Kidney (tissue), 22 donors: ENCODE measurements at places on chromosomes 7 and 10. TPM values are rescaled to one million over a fixed set of nuclear protein-coding genes. Genes with fewer than 3 reads are reported as not detected.

- no peak for DNase-seq
Observed at GRCh38 chr7:84394219-84394618, 199.6 kb upstream of the SEMA3A start.

DNA sequence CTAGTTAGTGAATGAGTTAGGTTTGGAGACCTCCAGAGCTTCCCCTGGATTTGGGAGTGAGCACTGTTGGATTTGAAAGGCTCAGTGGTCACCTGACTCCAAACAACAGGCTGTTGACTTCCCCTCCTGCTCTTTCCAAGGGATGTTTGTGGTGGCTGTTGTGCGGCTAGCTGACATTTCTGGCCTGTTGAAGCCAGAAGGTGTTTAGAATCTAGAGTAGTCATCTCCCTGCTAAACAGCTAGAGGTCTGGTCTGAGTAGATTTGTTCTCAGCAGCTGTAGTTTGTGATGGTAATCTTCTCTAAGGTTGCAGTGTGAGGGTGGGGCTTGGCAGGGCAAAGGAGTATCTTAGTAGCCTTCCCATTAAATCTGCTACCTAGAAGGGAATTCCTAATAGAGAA, 30.1 kb downstream of the BPGM start:
- no peak for DNase-seq

- DNase-seq, result no peak
Observed at GRCh38 chr10:78363190-78363589, 329.5 kb downstream of the RPS24 start.

- no peak for DNase-seq
Observed at GRCh38 chr7:17318146-17318545, 19.7 kb downstream of the AHR start.

GRCh38 chr7:29127527-29127926, 18.8 kb downstream of the CPVL start:
- no peak for DNase-seq

GRCh38 chr10:124605856-124606812, 138.0 kb downstream of the FAM53B start:
- no peak for DNase-seq

DNA sequence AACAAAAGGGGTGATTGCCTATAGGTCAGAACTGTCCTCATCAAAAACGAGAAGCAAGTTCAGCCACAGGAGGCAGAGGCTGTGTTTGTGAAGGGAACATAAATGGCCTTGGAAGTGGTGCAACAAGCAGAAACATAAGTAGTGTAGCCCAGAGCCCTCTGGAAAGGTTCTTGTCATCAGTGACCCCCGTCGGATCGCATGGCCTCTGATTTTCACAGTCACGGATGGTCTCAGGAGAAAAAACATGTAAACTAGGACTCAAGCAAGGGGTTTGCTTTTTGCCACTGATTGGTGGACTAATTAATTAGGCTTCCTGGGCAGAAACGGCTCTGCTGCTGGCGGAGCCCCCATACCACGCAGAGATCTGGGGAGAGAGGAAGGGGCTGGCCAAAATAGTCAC, 496.5 kb upstream of the MKI67 start:
- DNase-seq, result no peak

DNA sequence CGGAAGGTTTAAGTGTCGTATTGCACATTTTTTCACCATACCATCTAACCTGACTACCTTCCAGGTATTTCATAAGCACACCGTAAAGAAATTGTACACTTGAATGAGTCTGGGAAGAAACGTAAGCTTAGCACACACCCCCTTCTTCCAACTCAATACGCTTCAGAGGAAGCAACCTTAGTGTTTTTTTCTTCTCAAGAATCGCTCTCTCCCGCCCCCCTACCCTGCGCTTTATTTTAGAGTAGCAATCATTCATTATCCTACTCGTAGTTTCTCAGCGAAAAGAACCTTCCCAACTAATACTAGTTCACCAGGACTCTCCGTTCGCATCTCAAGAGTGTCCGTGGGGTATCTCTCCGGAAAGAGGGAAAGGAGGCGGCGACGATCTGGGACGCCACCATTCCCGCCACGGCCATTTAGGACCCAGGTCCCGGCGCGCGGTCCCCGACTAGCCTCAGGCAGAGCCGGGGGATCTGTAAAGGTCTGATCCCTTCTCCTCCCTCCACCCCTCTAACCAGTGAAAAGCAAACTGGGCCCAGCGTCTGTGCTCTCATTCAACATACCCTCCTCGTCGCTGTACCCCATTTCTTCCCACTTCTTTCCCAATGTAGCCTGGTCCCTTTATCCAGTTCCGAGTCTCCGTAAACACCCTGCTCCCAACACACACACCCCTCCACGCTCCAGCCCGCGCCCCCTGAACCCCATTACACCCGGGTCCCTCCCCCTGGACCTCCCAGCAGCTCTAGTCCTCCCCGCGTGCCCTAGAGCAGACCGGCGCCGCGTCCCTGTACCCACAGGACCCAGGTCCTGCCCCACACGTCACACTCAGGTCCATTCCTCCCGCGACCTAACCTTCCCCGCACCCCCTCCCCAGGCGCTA, 16.0 kb downstream of the MYOZ1 start:
- DNase-seq, result no peak

DNA sequence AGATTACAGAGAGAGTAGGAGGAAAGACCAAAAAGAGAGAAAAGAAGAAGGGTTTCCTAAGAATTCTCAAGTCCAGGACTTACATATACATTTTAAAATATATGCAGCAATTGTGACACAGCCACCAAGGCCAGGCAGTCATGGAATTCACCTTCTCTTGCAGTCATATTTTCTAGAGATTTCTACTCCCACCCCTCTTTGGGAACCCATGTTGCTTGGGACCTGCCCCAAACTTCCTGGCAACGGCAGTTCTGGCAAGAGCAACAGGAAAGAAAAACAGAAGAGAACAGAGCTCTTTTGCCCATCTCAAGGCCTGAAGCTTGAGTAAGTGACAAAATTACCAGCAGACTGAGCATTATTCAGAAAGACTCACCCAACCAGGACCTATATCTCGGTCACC, 128.3 kb upstream of the ASAH2 start:
- no peak for DNase-seq

GRCh38 chr7:18087687-18088078, 60.0 kb upstream of the PRPS1L1 start:
- DNase-seq, result peak; percentile 26

GRCh38 chr10:21203473-21204107, 306.5 kb upstream of the NEBL start:
- DNase-seq, result no peak

GRCh38 chr7:94366832-94367231, 27.9 kb upstream of the COL1A2 start:
- DNase-seq, result no peak

DNA sequence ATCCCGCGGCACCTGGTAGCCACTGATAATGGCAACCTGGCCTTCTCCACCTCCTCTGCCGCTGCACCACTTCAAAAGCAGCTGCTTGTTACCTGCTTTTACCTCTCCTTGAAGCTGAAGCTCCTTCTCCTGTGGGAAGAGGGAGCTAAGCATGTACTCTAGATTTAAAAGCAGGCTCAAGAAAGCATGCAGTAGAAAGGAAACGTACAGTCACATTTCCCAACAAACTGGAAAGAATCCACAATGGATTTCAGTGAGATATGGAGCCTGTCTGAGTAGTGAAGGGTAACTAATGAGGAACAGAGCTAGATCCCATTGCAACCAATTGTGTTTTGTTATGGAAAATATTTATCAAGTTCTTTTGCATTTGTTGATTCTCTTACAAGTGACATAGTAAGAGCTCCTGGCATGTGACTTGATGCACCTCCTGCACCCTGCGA, 457.4 kb upstream of the GALNT17 start:
- no peak for DNase-seq

DNA sequence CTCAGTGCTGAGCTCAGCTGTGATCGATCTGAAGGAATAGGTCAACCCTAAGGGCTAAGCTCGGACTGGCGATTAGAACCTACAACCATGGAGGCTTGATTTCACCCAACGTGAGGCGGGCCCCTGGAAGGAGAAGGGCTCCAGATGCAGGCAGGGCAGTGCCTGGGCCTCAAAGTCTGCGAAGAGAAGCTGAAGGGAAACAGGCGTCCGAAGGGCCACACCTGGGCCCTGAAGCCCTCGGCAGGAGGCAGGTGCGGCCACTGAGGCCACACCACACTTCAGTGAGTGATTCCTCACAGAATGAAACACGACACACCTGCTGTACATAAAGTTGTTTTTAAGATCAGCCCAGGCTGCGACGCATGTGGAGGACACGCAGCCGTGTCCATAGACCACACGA, 198.7 kb downstream of the PTPRN2 start:
- no peak for DNase-seq

DNA sequence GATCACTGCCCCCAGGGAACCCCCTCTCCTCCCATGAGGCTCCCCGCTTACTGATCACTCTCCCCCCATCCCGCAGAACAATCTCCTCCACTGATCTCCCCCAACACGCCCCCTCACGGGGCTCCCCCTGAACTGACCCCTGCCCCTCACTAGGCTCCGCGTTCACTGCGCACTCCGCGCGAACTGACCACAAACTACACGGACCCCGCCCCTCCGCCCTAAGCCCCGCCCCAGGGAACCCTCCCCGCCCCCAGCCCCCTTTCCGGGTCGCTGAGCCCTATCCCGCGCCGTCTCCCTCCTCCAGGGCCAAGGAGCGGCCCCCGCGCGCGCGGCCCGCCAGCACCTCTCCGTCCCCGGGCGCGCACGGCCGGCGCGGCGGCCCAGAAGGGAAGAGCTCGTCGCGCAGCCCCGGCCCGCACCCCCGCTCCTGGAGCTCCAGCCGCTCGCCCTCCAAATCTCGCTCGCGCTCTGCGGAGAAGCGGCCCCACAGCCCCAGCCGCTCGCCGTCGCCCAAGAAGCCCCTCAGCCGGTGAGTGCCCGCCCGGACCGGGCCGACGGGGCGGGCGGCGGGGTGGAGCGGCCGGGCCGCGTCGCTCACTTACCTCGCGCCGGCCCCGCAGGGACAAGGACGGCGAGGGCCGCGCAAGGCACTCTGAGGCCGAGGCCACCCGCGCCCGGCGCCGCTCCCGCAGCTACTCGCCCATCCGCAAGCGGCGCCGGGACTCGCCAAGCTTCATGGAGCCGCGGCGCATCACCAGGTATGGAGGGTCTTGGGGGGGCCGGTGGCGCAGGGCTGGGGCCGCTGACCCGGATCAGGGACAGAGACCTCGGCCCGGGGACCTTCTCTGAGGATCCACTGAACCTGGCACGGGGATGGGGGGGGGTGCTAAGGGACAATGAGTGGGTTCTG, 19.9 kb upstream of the HSPB1 start:
- no peak for DNase-seq

DNA sequence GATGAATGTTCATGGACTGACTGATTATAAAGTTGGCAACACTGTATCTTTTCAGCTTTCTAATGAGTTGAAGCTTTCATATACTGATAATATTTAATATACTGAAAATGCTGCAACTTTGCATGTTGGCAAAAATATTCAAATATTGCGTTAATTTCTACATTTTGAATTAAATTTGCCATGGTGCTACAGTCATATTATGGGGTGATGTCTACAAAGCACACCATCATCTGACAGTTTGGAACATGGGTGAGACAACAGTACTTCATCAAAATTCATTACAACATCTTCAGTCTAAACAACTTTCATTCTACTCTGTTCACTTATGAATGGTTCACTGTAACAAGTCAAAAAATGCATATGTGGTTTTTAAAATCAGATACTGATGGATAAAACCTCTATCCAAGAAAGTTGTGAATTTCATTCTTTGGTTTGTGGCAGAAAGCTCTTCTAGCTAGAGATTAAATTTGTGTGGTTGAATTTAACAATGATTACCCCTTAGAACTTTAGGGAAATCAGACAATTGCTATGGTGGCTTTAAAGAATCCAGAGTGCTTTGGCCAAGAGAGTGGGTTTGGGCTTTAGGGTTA, 136.4 kb downstream of the TMEM26 start:
- no peak for DNase-seq

GRCh38 chr10:113001599-113002448, 51.8 kb downstream of the TCF7L2 start:
- DNase-seq, result no peak

GRCh38 chr10:665579-666091, 23.8 kb downstream of the DIP2C start:
- peak; percentile 83 for DNase-seq

- DNase-seq, result no peak
Observed at GRCh38 chr10:111545861-111546605, 469.2 kb downstream of the ADRA2A start.

DNA sequence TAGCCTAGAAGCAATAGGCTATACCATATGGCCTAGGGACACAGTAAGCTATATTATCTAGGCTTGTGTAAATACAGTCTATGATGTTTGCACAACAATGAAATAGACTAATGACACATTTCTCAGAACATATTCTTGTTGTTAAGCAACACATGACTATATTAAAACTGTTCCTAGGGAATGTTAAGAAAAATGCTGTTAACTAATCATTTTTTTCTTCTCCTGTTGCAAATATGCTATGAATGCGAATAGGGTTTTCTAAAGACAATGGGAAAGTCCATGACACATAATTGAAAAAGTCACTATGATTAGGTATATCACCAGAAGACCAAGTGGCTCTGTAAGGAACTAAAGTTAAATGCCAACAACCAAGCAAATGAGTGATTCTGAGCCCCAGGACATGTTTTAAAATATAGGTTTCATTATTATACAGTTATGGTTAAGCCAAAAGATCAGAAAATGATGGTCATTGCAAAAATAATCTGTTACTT, 454.0 kb upstream of the SORCS1 start:
- no peak for DNase-seq

- DNase-seq, result peak; percentile 72
Observed at GRCh38 chr7:954330-955238, at the start of gene ADAP1. Gene ADAP1 (minus strand): TSS chr7:954680. CDS start chr7:954477, 203 bp downstream.

- DNase-seq, result peak; percentile 23
Observed at GRCh38 chr7:22782616-22783232, 39.9 kb downstream of the TOMM7 start.

DNA sequence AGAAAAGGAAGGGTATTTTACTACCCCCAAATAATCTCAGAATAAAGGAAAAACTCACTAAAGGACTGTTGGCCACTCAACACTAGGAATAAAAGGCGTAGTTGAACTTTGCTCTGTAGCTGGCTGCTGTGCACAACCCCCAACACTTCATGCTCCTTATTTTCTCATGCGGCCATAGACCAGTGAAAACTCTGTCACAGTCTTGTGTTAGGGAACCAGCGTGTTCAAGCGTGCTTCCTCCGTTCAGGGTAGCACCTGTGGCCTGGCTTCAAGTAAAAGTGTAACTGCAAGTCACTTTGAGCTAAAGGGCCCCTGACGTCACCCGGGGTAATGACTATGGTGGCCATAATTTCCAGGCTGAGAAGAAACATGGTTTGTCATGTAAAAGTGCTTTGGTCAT, 27.0 kb downstream of the BLNK start:
- no peak for DNase-seq

The WNT16 gene
- not detected for polyA plus RNA-seq

The APBB1IP gene
- polyA plus RNA-seq, result 4.1 TPM

The GBX1 gene
- not detected for polyA plus RNA-seq

The HNRNPF gene
- polyA plus RNA-seq, result 74.0 TPM

The SCART1 gene
- 0.37 TPM for polyA plus RNA-seq

The PIP gene
- not detected for polyA plus RNA-seq
